ENCODE measurements at places on chromosomes 5 and 9. TPM values are rescaled to one million over a fixed set of nuclear protein-coding genes. Genes with fewer than 3 reads are reported as not detected.

- no peaks in the 10 kb centered on the region for H3K27me3 ChIP-seq
- peaks cover 10% of the 10 kb centered on the region for H3K4me1 ChIP-seq
- H3K27ac ChIP-seq, result peak overlapping the region; percentile 87
Measured at GRCh38 chr9:130235558-130236435, 29.8 kb upstream of the HMCN2 start.

- H3K4me1 ChIP-seq, result no peaks in the 10 kb centered on the region
- no peak overlapping the region for H3K4me3 ChIP-seq
- H3K27ac ChIP-seq, result no peak overlapping the region
Measured at GRCh38 chr9:120242116-120242811, 337.7 kb downstream of the CDK5RAP2 start.

DNA sequence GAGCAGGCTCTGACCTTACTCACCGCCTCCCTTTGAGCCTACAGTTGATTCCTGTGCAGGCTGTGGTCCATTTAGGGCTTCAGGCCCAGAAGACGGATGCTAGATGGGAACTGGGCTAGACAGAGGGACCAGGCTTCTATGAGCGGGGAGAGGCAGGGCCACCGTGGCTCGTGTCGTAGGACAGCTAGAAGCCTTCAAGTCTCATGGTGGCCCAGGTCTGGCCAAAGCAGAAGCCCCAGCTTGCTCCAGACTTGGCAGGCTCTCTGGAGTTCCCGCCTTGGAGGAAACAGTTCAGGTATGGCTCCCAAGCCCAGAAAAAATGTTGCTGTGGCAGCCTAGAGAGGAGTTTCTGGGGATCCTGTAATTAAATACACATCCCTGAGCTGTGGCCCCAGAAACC lies 10.9 kb upstream of the NR5A1 start:
- H3K36me3 ChIP-seq, result no peaks in the 10 kb centered on the region
- no peak for ATAC-seq
- H3K27me3 ChIP-seq, result peaks cover 5% of the 10 kb centered on the region
- no peak overlapping the region for H3K4me3 ChIP-seq

- peaks cover under 1% of the 10 kb centered on the region for H3K4me1 ChIP-seq
- no peak for ATAC-seq
- no peak overlapping the region for H3K4me3 ChIP-seq
- no peak overlapping the region for H3K27ac ChIP-seq
- H3K27me3 ChIP-seq, result no peaks in the 10 kb centered on the region
Measured at GRCh38 chr5:146484714-146485391, 31.1 kb downstream of the GPR151 start.

- no peaks in the 10 kb centered on the region for H3K36me3 ChIP-seq
- no peaks in the 10 kb centered on the region for H3K27me3 ChIP-seq
- peak overlapping the region; percentile 49 for H3K27ac ChIP-seq
- no peak overlapping the region for H3K4me3 ChIP-seq
- no peak for ATAC-seq
Measured at GRCh38 chr9:128899566-128900322, 17.8 kb downstream of the LRRC8A start.

GRCh38 chr9:83483223-83483622 lies 55.0 kb downstream of the FRMD3 start:
- no peaks in the 10 kb centered on the region for H3K27me3 ChIP-seq
- no peak overlapping the region for H3K27ac ChIP-seq
- H3K4me1 ChIP-seq, result no peaks in the 10 kb centered on the region
- H3K4me3 ChIP-seq, result no peak overlapping the region

- H3K27ac ChIP-seq, result no peak overlapping the region
- H3K4me3 ChIP-seq, result no peak overlapping the region
- H3K36me3 ChIP-seq, result no peaks in the 10 kb centered on the region
- H3K27me3 ChIP-seq, result no peaks in the 10 kb centered on the region
- no peak for ATAC-seq
Measured at GRCh38 chr5:68872088-68872839, 221.6 kb upstream of the SLC30A5 start.

- no peaks in the 10 kb centered on the region for H3K36me3 ChIP-seq
- no peak overlapping the region for H3K4me3 ChIP-seq
- H3K27me3 ChIP-seq, result no peaks in the 10 kb centered on the region
- H3K4me1 ChIP-seq, result no peaks in the 10 kb centered on the region
Measured at GRCh38 chr9:35852876-35853865, 17.0 kb downstream of the OR13J1 start.

- H3K36me3 ChIP-seq, result no peaks in the 10 kb centered on the region
- peak overlapping the region; percentile 25 for H3K4me3 ChIP-seq
- no peaks in the 10 kb centered on the region for H3K27me3 ChIP-seq
- ATAC-seq, result peak; percentile 86
- peaks cover 22% of the 10 kb centered on the region for H3K4me1 ChIP-seq
Measured at GRCh38 chr9:114250235-114250568, 72.7 kb upstream of the ORM1 start.

DNA sequence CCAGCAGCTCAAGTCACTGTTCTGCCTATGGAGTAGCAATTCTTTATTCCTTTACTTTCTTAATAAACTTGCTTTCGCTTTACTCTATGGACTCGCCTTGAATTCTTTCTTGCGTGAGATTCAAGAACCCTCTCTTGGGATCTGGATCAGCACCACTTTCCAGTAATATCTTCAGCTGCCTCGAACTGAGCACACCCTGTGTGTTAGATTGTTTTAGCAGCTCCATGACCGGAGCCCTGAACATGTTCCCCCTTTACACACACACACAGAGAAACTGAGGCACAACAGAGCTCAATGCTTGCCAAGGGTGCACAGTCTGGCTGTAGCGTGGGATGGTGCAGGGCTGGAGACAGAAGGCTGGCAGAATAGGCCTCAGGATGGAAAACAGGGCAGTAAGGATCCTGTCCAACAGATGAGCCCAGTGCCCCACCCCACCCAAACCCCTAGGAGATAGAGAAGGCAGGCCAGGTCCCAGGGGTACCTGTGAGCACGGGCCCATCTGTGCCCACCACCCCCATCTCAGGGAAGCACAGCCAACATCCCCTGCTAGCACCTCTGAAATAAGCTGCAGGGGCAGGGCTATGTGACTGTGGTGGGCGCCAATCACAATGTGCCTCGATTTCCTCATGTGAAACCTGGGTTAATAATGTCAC lies 27.9 kb downstream of the BICD2 start:
- peaks cover 80% of the 10 kb centered on the region for H3K4me1 ChIP-seq
- no peak overlapping the region for H3K27ac ChIP-seq
- no peaks in the 10 kb centered on the region for H3K36me3 ChIP-seq
- no peak for ATAC-seq
- no peaks in the 10 kb centered on the region for H3K27me3 ChIP-seq
- no peak overlapping the region for H3K4me3 ChIP-seq

GRCh38 chr5:158164296-158165047 lies 305.5 kb upstream of the CLINT1 start:
- H3K4me3 ChIP-seq, result no peak overlapping the region
- no peaks in the 10 kb centered on the region for H3K27me3 ChIP-seq
- H3K27ac ChIP-seq, result no peak overlapping the region
- H3K4me1 ChIP-seq, result no peaks in the 10 kb centered on the region
- H3K36me3 ChIP-seq, result no peaks in the 10 kb centered on the region

- no peaks in the 10 kb centered on the region for H3K36me3 ChIP-seq
- ATAC-seq, result no peak
- H3K4me1 ChIP-seq, result no peaks in the 10 kb centered on the region
- H3K27me3 ChIP-seq, result no peaks in the 10 kb centered on the region
Measured at GRCh38 chr5:65151614-65152013, 330.1 kb downstream of the ADAMTS6 start.

DNA sequence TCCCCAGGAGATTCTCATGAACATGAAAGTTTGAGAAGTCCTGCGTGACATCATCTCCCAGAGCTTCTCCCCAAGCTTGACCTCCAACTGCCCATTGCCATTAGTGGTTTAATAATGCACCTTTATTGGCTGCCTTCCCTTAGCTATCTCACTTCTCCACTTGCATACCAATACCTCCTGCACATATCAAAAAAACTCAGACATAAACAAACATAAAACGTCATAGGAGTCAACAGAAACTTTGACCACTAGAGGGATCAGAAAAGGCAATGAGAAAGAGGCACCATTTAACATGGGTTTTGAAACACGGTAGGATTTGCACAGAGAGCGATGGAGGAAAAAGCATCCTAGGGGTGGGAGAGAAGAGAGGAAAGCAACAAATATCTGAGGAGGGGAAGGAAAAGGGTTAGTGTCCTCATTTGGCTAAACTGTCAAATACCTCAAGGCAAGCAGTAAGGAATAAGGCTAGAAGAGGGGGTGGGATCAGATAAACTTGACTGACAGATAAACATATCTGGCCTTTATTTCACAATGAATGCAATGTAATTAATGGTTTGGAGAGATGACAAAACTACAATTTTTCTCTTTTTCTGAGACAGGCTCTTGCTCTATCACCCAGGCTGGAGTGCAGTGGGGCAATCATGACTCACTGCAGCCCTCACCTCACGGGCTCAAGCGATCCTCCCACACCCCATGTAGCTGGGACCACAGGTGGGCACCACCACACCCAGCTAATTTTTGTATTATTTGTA lies 27.0 kb downstream of the GNAQ start:
- H3K36me3 ChIP-seq, result no peaks in the 10 kb centered on the region
- H3K27me3 ChIP-seq, result no peaks in the 10 kb centered on the region
- H3K4me1 ChIP-seq, result peaks cover 71% of the 10 kb centered on the region
- no peak overlapping the region for H3K4me3 ChIP-seq
- no peak overlapping the region for H3K27ac ChIP-seq

DNA sequence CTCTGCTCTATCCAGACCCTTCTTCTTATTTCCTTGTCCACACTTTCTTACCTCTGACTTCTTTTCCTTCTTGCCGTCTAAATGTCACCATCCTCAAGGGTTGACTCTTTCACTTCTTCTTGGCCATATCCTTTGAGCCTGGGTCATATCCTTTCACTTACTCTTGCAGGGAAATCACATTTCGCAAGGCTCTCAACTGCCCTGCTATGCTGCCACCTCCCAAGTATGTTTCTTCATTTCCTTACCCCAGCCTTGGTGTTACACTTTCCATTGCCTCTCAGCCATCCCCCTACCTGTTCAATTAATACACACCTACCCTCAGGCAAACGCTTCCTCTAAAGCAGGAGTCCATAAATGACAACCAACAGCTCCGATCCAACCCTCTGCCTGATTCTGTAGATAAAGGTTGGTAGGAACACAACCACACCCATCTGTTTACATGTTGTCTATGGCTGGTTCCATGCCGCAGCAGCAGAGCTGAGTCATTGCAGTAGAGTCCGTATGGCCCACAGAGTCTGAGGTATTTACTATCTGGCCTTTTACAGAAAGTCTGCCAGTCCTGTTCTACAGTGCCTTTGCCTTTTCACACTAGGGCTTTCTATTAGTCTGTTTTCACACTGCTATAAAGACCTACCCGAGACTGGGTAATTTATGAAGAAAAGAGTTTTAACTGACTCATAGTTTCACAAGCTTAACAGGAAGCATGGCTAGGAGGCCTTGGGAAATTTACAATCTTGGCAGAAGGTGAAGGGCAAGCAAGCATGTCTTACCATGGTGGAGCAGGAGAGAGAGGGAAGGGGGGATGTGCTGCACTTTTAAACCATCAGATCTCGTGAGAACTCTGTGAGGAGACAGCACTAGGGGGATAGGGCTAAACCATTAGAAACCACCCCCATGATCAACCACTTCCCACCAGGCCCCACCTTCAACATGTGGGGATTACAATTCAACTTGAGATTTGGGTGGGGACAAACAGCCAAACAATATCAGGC lies 97.9 kb downstream of the SV2C start:
- H3K27ac ChIP-seq, result no peak overlapping the region
- no peak overlapping the region for H3K4me3 ChIP-seq
- H3K36me3 ChIP-seq, result no peaks in the 10 kb centered on the region
- peak; percentile 25 for ATAC-seq
- H3K27me3 ChIP-seq, result peaks cover under 1% of the 10 kb centered on the region

DNA sequence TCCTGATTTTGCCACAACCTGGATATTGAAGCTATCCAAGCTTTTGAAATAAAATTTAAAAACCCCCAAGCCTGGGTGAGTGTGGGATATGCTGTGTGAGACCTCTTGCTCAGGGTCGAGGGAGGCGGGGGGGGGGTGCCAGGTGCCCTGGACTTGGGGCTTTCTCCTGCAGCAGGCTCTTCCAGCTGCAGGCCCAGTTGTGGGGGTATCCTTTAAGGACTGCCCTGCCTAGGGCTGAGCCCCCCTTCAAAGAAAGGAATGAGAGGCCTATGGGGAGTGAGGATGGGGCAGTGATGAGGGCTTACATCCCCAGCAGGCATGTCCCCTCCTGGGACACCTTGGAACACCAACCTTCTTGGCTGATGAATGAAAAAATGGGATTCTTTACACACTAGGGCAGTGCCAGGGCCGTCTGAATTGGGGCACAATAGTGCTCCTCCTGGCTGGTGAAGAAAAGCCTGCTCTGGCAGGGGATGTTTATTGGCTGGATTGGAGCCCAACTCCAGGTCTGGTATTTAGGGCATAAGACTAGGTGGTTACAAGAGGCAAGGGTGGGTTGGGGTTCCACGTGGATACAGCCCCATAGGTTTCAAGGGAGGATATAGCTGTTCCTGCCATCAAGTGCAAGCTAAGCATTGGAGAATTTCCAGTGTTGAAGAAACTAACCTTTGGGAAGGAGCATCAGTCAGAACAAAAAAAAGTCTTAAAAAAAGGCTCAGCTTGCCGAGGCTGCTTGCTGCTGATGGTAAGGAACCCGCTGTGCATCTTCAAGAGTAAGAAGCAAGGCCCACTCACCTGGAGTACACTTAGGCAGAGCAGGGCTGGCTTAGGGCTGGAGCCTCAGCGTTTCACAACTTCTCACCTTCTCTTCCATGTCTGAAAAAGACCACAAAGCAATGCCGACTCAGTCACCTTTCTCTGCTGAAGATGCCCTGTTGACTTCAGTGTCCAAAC lies 7.0 kb downstream of the HNRNPAB start:
- H3K4me3 ChIP-seq, result no peak overlapping the region
- peak; percentile 13 for ATAC-seq
- peaks cover 98% of the 10 kb centered on the region for H3K36me3 ChIP-seq
- no peaks in the 10 kb centered on the region for H3K27me3 ChIP-seq
- H3K4me1 ChIP-seq, result peaks cover 13% of the 10 kb centered on the region

- H3K36me3 ChIP-seq, result no peaks in the 10 kb centered on the region
- no peaks in the 10 kb centered on the region for H3K27me3 ChIP-seq
- no peak overlapping the region for H3K27ac ChIP-seq
- ATAC-seq, result no peak
Measured at GRCh38 chr5:142222225-142222865, 102.5 kb downstream of the SPRY4 start.

Gene OR5C1
- not detected for total RNA-seq

Gene TAS2R1
- not detected for total RNA-seq

Gene CDKN2A
- 2.7 TPM for total RNA-seq

Gene GALNT12
- 34.6 TPM for total RNA-seq

Gene PNPLA7
- total RNA-seq, result 2.0 TPM

Gene ARL10
- total RNA-seq, result 10.7 TPM

Gene LCN15
- not detected for total RNA-seq

Gene MARCHF3
- total RNA-seq, result 12.8 TPM

Gene MYORG
- total RNA-seq, result 4.3 TPM

Gene SLC6A7
- not detected for total RNA-seq

Gene SLCO4C1
- not detected for total RNA-seq

Measured in gastroesophageal sphincter (tissue), 4 donors.